CD8-positive, alpha-beta memory T cell (primary cell): ENCODE measurements at places on chromosomes 2 and 18.

GRCh38 chr2:6946722-6947121 lies 29.5 kb downstream of the RNF144A start:
- DNase-seq, result no peak

- no peak for DNase-seq
These were observed 802.0 kb downstream of the DCC start for GRCh38 chr18:53142005-53142404.

- DNase-seq, result no peak
These were observed 69.2 kb downstream of the KCTD1 start for GRCh38 chr18:26479065-26479680.

- no peak for DNase-seq
These were observed 323.0 kb downstream of the TXNL1 start for GRCh38 chr18:56315363-56315762.

DNA sequence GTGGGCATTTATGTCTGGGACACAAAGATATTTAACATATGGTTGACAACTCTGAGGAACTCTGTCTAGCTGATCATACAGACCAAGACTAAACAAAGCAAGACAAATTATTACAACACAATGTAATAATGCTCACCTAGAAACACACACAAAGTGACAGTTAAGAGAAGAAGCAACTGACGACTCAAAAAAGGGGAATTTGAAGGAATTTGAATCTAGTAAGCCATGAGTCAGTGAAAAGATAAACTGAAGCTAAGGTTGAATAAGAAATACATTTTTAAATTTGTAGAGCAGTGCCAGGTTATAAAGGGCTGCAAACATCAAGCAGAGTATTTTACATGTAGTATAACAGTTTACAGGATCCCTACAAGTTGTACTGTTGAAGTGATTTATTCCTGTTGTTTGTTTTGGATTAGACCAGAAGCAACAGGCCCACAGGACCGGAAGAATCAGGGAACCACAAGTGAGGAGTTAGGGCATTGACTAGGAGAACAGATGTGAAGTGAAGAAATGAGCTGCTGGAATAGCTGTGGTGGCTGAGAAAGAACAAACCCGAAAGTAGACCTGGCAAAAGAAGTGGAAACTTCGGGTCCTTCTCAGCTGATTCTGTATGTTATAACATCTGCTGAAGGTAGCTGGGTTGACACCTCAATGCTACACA lies 35.6 kb downstream of the IFIH1 start:
- no peak for DNase-seq

DNA sequence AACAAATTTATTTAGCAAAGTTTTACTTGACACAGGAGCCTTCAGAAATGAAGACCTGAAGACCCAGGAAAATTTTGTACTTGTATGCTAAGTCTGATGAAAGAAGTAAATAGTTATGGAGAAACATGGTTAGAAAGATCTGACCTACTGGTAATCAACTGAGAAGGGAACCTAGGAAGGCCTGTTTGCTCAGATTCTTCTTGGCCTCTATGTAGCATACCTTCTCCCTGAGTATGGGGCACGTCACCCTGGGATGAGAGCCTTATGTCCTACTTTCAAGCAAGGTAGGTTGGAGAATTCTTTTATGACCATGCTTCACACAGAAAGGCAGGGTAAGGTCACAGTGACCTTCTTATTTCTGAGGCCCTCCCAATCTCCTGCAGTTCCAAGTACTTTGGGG lies 178.6 kb upstream of the CREB1 start:
- no peak for DNase-seq

DNA sequence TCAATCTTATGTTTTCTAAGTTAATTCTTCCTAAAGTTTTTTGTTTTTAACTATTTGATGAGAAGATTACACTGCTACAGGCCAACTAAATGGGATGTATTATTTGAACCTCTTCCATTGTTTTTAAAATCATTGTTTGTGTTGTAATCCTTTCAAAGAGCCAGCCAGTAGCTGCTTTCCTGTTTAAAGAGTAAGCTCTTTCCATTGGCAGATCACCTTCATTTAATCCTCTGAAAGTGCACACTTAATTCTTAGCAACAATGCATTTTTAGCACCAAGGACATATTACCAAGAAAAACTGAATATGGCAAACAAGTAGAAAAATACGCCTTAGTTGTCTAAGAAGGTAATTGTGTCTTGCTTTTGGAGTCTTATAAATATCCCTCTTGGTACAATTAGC lies 54.0 kb downstream of the MEIS1 start:
- DNase-seq, result no peak

- no peak for DNase-seq
These were observed 312.7 kb downstream of the TCF4 start for GRCh38 chr18:55275039-55275901.

DNA sequence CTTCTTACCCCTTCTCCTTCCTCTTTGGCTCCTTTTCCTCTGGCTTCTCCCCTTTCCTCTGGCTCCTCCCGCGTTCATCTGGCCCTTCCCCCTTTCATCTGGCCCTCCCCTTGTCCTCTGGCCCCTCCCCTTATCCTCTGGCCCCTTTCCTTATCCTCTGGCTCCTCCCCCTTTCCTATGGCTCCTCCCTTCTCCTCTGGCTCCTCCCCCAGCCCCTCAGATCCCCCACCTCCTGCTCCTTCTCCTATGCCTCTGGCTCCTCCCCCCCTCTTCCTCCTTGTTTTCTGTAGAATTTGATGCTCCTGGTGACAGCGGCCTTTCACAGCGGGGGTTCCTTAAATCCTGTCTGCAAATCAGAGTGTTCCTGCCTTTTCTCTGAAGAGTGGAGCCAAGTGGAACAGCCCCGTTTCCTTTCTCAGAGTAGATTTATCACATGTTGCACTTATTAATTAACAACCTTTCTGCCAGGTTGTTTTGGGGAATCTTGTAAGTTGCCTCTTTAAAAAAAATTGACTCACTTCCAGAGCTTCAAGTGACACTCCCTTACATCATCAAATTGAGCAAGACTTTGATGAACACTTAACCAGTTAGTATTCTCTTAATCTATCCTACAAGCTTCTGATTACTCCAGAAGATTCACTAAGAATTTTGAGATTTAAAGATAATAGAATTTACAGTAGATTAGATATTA lies 27.9 kb downstream of the FABP1 start:
- no peak for DNase-seq
